SW 1271 (cell line): ENCODE measurements at places on chromosomes 4 and X.

DNA sequence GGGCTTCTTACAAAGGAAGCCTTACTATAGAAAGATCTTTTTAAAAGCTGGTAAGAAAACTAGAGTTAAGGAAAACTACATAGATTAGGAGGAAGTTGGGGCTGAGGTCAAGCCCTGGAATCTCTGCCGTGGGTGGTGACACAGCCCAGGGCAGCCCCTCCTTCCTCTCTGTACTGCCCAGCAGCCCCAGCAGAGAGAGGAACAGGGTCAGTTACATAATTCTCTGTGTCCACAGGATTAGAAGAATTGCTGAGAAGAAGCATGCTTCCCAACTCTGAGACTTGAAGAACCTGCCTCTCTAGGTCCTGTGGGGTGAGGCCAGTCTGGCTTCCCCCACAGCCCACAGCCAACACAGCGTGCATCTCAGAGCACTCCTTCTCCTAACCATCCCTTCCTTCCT, 9.2 kb upstream of the ABLIM2 start:
- DNase-seq = no peak

- DNase-seq = no peak
These were observed 13.9 kb upstream of the GTPBP6 start for GRCh38 chrX:332496-332860.

GRCh38 chrX:318068-318738, 393 bp downstream of the GTPBP6 start:
- DNase-seq = no peak

DNA sequence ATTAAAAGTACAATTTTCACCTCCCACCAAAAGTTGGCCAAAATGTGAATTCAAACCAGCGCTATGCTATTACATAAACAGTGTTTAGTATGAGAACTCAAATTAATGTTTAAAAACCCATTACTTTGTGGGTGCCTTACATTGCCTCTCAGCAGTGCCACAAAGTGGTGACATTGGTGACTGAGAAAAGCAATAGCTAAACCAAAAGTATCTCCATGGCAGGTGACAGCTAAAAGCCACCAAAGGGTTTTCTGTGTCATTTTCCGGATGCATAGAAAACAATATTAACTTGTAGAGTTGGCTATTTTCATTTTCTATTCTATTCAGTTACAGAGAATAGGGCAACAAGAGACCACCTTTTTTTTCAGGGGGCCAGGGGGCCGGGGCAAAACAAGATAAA, 261.2 kb downstream of the MAPK10 start:
- DNase-seq = no peak

GRCh38 chr4:53601251-53601764, 10.0 kb upstream of the LNX1 start:
- peak; percentile 3 for DNase-seq

GRCh38 chr4:87505862-87506261, 23.3 kb downstream of the SPARCL1 start:
- DNase-seq = no peak

DNA sequence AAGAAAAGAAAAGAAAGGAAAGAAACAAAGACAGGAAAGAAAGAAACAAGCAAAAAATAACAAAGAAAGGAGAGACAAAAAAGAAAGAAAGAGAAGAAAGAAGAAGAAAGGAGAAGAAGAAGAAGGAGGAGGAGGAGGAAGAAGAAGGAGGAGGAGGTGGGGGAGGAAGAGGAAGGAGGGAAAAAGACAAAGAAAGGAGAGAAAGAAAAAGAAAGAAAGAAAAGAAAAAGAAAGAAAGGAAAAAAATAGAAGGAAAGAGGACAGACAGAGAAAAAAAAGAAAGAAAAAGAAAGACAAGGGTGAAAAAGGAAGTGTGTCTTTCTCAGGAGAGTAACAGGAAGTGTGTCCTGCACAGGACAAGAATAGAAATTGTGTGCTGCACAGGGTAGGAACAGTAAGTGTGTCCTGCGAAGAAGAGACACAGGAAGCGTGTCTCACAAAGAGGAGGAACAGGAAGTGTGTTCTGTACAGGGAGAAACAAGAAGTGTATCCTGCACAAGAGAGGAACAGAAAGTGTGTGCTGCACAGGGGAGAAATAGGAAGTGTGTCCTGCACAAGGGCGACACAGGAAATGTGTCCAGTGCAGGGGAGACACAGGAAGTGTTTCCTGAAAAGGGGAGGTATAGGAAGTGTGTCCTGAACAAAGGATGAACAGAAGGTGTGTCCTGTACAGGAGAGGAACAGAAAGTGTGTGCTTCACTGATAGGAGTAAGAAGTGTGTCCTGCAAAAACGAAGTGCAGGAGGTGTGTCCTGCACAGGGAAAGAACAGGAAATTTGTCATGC, 101.2 kb downstream of the ARSF start:
- DNase-seq = no peak

- no peak for DNase-seq
These were observed 1071.0 kb downstream of the ADGRL3 start for GRCh38 chr4:62271107-62271506.

DNA sequence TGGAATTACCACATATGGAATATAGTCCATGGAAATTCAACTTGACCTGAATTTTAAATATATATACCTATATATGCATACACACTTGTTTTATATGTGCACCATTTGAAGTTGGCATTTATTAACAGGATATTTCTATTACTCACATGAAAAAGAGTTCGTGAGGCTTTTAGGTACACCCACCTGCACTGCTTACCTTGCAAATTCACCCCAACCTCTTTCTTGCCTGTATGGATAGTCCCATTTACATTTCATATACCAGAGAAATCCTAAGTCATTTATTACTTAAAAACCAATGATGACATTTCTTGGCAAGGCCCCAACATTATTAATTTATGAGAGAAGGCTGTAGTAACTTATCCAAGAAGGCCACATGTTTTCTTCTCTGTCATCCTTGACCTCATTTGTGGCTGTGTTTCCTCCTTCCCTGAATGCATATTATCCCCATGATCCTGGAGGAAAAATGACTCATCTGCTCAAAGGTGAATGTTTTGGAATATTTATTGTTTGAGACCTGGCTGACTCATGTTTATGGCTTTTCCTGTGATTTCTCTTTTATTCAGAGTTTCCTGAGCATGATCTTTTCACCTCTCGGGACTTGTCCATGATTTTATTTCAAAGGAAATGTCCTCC, 62.2 kb upstream of the FAM241A start:
- DNase-seq = peak; percentile 73

GRCh38 chr4:10671799-10672198, 12.8 kb downstream of the CLNK start:
- DNase-seq = no peak
